ENCODE measurements at places on chromosomes 3 and 15.

DNA sequence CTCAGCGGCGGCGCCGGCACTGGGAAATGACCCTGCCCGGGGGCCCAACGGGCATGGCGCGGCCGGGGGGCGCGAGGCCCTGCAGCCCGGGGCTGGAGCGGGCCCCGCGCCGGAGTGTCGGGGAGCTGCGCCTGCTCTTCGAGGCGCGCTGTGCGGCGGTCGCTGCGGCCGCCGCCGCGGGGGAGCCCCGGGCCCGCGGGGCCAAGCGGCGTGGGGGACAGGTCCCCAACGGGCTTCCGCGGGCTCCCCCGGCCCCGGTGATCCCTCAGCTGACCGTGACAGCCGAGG lies 172 bp downstream of the ITPKA start:
- DNase-seq, result no peak

GRCh38 chr3:29822071-29822470 lies 541.2 kb downstream of the RBMS3 start:
- DNase-seq, result no peak

DNA sequence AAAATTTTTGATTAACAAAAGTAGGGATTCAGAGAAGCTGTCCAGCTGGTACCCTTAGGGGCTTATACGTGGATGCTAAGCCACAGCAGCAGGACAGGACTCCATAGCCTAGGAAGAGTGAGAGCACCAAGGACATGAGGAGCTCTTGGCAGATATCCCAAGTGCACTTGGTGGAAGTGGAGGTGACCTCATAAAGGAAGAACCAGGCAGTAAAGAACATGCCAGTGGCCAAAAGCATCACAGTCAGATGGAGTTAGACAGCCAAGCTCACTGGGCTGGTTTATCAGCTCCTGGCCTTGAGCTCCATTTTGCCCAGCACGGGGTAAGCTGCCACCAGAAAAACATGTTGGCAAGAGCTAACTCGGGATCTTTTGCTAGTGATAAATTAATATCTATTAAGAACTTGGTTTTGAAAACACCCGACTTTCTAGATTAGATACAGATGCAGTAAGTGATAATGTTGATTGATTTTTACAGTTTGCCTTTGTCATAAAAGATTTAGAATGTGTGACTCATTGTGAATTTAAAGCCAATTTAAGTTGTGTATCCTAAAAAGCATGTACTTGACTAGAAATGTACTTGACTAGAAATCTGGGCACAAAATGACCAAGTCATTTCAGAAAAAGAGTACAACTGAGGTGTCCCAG lies 108.0 kb downstream of the CMSS1 start:
- DNase-seq, result no peak

DNA sequence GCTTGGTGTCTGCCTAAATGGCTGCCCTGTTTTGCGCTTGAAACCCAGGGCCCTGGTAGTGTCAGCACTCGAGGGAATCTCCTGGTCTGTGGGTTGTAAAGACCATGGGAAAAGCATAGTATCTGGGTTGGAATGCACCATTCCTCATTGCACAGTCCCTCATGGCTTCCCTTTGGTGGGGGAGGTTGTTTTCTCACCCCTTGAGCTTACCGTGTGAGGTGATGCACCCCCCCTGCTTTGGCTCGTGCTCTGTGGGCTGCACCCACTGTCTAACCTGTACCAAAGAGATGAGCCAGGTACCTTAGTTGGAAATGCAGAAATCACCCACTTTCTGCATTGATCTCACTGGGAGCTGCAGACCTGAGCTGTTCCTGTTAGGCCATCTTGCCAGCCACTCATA lies 104.7 kb downstream of the MBNL1 start:
- no peak for DNase-seq

DNA sequence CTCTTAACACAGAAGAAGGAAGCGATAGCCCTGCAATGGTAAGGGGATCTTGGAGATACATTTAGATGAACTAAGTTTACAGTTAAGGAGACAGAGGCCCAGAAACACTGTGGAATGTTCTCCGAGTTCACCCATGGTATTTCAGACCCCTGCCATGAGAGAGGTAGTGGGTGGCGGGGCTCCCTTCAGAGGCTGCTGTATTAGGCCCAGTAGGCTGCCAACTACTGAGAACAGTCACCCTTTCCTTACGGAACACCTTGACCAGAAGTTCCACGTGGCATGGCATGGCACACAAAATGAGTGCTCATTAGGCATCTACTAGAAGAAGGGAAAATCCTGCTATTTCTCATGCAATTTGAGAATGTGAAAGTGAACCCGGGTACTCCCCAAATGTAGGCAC lies 195.4 kb downstream of the TNIK start:
- no peak for DNase-seq

DNA sequence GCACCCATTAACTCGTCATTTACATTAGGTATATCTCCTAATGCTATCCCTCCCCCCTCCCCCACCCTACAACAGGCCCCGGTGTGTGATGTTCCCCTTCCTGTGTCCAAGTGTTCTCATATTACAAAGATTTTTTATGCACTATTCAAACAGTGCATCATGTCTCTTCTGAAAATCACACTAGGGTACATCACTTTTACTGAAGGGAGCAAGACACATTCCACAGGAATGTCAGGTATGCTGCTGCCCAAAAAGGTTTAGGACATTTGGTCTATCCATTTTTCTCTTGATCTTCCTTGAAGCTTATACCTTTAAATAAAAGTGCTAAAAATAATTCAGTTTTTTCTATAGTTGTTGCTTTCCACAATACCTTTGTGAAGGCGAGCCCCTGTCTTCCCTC lies 9.2 kb upstream of the EPHA3 start:
- no peak for DNase-seq

DNA sequence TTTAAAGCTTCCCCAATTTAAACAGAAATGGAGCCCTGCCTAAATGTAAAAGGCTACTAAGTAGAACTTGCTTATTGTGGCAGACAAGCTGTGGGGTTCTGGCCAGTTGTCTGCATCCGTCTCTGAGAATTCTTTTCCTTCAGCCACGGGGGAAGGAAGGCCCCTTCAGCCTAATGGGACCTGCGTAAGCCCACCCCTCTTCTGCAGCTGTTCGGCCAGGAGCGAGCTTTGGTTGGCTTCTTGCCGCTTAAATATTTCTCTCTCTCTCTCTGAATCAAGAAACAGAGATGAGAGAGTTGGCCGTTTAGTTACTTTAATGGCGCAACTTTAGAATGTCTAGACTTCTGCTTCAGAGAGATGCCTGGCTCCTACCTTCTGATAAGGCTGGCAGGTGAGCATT lies 151.7 kb upstream of the PROK2 start:
- DNase-seq, result no peak
